ENCODE measurements at places on chromosomes 2 and 18.

DNA sequence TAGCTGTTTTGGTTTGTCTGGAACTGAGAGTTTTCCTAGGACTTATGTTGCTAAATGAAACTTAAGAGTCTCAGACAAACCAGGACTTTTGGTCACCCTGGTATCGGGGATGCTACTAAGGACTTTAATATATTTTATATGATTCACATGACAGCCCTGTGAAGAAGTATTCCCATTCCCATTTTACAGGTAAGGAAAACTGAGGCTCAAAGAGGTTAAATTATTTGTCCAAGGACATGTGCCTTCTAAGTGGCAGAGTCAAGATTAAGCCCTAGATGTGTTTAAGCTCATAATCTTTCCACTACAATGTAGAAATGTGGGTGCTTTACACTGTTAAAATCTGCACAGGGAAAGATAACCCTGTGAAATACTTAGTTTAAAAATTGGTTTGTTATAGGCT is 77.7 kb upstream of the ATP5MC3 start:
- no peak for DNase-seq

DNA sequence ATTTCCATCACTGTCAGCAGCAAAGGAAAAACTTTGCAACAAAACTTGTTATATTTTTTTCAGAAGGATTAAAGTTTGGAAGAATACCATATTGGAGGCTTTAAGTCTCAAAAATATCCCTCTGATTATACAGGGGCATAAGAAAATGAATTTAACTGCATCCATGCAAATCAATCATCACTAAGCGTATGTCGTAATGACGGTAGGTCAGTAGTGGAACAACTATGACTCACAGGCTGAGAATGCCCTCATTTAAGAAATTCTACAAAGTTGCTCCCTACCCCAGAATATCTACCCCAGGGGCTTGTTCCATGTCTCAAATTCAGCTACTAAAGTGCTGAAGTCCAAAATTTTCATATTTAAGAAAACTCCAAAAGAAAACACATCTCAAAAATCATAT is 12.5 kb upstream of the NAB1 start:
- no peak for DNase-seq

DNA sequence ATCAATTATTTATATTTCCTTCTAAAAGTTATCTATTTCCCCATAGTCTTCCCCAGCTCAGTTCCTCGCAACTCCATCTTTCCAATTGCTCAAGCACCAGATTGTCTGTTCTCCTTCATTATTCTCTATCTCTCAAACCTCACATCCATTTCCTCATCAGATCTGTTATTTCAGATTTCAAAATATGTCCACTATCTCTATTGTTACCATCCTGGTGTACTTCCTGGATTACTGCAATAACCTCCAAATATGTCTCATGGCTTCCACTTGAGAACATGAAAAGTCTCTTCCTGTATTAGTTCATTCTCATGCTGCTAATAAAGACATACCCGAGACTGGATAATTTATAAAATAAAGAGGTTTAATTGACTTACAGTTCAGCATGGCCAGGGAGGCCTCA is 641.7 kb upstream of the ZEB2 start:
- DNase-seq = no peak

DNA sequence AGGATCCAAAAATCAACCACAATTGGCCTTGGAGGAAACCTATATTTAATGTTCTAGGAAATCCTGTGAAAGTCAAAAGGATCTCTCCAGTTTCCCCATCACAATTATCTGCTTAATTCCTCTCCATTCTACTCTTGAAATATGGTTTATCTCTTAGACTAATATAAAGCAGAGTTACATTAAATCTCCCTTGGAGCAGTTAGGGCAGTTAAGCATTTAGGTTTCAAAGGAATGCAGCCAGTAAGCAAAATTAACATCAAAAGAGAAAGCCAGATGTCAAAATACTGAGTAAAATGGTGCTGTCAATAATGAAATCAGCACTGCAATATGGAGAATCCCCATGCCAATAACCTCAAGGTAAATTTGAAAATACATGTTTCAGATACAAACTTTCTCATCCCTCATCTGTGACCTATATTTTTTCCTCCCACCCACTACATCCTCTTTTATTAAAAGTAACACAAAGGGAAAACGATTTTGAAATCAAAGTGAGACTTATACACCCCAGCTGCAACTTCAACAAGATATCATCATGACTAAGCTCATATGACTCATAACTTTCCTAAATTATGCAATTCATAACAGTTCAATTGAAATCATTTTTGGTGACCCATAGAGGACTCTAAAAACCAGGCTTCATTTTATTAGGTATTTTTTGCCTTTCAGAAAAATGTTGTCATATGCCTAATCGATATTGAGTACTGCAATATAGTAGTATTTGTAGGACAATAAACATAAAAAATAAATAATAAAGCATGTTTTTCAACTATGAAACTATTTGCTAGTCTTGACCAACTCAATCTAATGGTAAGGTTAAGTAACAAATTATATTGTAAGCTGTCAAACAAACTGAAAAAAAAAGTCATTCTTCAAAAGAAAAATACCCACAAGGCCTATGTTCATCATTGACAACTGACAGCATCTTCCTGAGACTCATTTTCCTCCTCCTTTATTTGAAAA is 3.1 kb downstream of the ADAM17 start:
- DNase-seq = no peak

GRCh38 chr18:58862851-58863538 is 1.7 kb upstream of the ZNF532 start:
- DNase-seq = no peak

- DNase-seq = no peak
These were observed 20.6 kb downstream of the PLB1 start for GRCh38 chr2:28516430-28516829.

- DNase-seq = no peak
These were observed 169.8 kb upstream of the HS6ST1 start for GRCh38 chr2:128488434-128488833.

- DNase-seq = no peak
These were observed 195.6 kb downstream of the HRH4 start for GRCh38 chr18:24656050-24656449.

DNA sequence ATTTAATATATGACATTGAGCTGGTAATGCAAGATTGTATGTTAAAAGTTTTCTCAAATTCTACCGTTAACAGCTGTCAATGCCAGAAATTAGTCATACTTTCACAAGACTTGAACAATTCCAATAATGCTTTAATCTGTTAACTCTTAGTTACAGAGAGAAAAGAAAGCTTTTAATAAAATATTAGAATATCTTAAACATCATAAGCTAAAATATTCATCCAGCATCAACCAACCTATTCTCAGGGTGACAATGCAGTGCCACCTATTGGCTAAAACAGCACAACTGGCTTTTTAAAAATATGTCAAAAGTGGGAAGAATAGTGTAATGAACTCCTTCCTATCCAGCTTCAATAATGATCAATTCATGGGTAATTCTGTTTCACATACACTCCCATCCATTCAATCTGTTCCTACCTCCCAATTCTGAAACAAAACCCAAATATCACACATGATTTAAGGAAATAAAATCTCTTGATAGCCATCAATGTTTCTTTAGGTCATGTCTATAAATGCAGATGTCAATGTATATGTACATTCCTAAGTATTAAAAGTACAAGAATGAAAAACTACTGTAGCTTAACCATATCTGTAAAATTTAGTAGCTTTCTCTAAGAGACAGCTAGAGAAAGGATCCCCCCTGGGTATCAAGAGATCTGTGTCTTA is 79.8 kb upstream of the CCDC141 start:
- DNase-seq = no peak

- no peak for DNase-seq
These were observed 32.1 kb upstream of the RPL31 start for GRCh38 chr2:100969998-100970397.

DNA sequence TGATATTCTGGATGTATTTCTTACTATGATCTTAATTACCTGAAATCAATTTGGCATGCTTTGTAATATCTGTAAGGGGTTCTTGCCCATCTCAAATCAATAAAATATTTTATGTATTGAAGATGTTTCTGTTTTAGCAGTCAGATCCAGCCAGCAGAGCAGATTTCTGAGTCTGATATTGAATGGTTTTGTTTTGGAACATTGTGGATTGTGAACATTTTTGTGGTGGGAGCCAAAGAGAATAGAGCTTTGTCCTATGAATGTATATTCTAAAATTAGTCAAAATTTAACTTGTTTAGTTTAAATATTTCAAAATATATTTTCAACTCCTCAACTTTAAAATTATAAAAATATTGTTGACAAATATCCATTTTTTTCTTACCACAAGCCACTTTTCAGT is 197.0 kb downstream of the UBE2E3 start:
- no peak for DNase-seq
